NCI-H82 (cell line): ENCODE measurements at places on chromosomes 6 and 20.

GRCh38 chr6:140388815-140389214, 1014.4 kb upstream of the CITED2 start:
- DNase-seq: no peak

DNA sequence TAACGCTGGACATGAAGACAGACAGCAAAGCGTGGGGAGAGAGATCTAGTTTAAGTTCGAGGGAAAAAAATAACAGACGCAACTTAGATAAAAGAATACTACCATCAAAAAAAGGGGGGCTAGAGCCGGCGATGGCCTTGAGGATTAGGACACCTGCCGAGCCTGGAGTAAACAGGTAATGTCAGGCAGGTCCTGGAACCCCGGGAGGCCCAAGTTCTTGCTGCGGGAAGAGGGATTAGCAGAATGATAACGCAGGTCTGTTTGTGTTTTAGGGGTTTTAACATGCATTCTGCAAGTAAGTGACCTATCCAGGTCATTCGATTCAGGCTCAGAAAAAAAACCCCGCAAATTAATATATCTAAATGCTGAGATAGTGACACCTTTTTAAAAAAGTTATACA, 754 bp upstream of the TMEM170B start:
- peak; percentile 51 for DNase-seq

- peak; percentile 61 for DNase-seq
Measured at GRCh38 chr20:59598625-59599310, 5.6 kb upstream of the PHACTR3 start.

DNA sequence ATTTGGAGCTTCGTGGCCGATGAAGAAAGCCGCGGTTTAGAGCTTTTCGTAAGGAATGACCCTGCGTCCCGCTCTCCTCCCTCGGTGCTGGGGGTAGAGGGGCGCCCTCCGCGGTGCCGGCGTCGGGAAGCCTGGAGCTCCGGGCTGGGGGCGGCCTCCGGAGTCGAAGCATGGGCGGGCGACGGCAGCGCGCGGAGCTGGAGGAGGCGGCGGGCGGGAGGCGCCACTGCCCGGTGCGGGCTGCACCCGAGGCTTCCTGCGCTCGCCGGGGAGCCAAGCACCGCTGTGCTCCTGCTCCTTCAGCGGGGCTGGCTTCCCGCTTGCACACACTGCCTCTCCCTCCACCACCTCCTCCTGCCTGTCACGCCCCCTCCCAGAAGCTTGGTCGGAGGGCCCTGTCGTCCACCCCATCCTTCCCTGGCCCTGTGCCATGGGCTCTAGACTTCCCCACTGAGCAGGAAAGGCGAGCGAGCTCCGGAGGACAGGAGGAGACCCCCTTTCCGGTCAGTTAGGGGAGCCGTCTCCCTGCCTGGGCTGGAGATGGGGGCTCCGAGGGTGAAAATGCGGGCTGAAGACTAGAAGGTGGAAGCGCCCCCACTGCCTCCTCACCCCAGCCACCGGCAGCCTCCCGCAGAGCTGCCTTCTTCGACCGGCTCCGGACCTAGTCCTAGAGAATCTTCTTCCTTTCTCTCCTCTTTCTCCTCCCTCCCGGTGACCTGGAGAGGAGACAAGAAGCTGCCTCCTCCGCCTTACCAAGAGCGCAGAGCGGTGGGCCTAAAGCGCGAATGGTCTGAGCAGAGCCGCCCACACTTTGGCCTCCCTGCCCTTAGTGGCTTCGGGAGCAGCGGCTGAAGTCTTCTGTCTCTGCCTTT, 1.8 kb downstream of the CDH4 start:
- DNase-seq: no peak

DNA sequence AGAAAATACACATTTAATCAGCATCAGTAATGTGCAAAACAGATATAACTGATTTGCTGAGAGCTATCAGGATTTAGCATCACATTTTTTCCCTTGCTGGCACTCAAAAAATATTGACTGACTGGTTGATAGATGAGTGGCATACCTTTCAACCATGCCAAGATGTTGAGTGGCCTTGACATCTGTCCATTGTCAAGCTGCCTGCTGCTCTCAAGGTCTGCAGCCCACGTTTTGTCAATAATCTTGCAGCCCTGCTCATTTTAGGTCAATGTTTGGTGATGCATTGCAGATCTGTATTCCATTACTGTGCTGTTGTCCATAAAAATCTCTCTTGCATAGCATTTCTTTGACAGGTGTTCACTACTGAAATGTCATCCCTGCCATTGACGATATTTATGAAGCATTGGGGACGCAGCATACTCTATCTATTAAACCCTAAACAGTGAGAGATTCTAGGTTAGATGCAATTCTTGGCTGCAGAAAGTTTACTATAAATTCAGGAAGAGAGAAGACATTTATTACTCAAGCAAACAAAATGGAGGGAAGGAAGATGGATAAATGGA, 111.6 kb downstream of the BFSP1 start:
- no peak for DNase-seq

DNA sequence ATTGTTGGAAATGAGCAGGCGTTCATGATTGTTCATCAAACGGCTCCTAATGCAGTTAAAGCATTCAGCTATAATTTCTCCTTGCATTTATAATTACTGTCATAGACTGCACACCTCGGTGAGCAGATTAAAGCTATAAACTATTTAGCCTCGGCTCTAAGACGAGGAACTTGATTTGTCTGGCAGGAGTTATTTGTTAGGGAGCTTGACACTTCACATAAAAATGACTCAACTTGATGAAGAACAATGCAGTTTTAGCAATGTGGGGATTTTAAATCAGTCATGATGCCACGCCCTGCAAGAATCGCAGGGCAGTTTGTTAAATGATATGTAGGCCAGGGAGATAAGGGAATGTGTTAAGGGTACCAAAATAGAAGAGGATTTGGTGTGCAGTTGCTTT, 290.2 kb downstream of the TSHZ2 start:
- DNase-seq: peak; percentile 19

DNA sequence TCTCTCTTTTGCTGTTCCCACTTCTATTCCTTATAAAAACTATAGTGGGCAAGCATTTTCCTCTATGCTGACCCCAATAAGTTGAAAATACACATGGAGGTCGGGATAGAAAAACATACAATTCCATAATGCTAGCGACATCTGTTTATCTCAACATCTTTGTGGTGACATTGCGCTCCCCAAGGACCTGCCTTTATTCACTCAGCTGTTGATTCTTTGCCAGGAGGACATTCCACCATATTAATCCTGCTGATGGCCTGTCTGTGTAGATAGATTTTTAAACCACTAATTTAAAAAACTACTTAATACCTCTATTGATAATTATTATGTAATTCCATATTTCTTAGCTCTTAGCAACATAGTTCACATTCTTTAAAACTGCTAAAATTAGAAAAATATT, 555.3 kb upstream of the MAP3K7 start:
- DNase-seq: no peak

DNA sequence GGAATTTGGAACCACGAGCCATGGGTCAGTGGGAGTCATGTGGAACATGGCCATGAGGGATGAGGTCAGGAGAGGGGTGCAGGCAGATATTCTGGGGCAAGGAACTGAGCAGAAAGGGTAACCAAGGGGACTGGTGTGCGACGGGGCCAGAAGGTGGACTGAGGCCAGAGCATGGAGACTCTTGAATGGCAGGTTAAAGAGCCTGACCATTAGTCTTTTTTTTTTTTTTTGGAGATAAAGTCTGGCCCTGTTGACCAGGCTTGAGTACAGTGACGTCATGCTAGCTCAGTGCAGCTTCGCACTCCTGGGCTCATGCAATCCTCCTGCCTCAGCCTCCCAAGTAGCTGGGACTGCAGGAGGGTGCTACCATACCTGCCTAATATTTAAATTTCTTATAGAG, 64.0 kb downstream of the RREB1 start:
- no peak for DNase-seq
